ENCODE measurements at places on chromosomes 1 and 21. TPM values are rescaled to one million over a fixed set of nuclear protein-coding genes. Genes with fewer than 3 reads are reported as not detected.
A peak's percentile ranks its signal among the peaks of the same experiment; 100 is the strongest.

The MR1 gene
- polyA plus RNA-seq: 35.3 TPM

The DNAJB4 gene
- polyA plus RNA-seq: 45.7 TPM

The C1orf226 gene
- polyA plus RNA-seq: 0.06 TPM

- no peak for DNase-seq
Observed at GRCh38 chr1:87644033-87644578, 315.4 kb downstream of the LMO4 start.

- no peak for DNase-seq
Observed at GRCh38 chr1:47460456-47460855, 22.6 kb downstream of the FOXD2 start.

The XCL2 gene
- not detected for polyA plus RNA-seq

DNA sequence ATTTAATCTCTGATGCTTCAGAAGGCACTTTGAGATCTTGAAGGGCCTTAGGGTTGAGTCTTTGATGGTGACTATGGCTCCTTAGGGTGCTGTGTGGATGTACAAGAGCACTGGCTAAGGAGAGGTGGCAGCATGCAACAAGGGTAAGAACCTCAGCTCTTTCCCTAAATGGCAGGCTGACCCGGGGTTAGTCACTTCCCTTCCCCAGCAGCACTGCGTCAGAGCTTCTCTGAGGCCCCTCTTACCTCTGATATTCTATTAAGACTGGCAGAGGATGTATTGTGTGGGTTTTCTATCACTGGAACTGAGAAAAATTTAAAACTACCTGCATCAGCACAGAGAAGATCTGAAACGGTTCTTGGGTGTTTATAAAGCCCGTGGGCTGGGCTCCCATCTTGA is 11.8 kb downstream of the C1orf116 start:
- DNase-seq: no peak

GRCh38 chr21:43203591-43203990 is 34.8 kb downstream of the CRYAA start:
- no peak for DNase-seq

The CFHR4 gene
- 0.06 TPM for polyA plus RNA-seq

GRCh38 chr1:10122926-10123325 is 87.4 kb upstream of the KIF1B start:
- DNase-seq: peak; percentile 91

- no peak for DNase-seq
Observed at GRCh38 chr1:243723050-243723449, 127.0 kb downstream of the AKT3 start.

- DNase-seq: peak; percentile 44
Observed at GRCh38 chr1:183080406-183080805, 57.2 kb downstream of the LAMC1 start.

The GNG4 gene
- 0.10 TPM for polyA plus RNA-seq

The MEX3A gene
- polyA plus RNA-seq: 0.96 TPM

The RIMKLA gene
- 0.05 TPM for polyA plus RNA-seq

- DNase-seq: no peak
Observed at GRCh38 chr1:70220517-70221237, 503 bp upstream of the SRSF11 start.

DNA sequence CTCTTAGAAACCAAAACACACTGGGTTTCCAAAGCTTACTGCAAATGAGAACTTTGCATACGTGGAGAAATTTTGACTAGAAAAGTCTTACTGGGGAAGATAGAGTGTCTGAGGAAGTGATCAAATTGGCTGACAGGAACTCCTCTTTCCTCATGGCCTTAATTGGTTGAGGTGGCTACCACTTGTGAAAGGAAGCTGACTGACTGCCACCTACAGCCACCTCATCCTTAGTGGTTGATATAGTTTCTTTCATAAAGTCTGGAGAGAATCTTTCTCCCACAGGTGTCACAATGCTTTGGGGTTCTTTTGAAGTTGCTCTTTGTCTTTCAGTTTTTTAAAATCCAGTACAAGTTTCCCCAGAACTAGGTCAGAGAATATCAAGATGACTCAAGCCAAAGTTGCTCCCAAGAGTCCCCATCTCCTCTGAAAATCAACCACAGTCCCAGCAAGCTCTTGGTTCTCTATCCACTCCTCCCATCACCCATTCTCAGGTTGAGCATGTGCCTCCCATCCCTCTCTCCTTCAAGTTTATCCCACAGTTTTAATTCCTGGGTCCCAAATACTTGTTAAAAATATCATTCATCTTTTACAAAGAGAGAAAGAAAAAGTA is 43.3 kb downstream of the GPR88 start:
- DNase-seq: no peak

The ACTL8 gene
- 0.06 TPM for polyA plus RNA-seq

GRCh38 chr21:39000496-39000895 is 182.8 kb downstream of the PSMG1 start:
- no peak for DNase-seq

DNA sequence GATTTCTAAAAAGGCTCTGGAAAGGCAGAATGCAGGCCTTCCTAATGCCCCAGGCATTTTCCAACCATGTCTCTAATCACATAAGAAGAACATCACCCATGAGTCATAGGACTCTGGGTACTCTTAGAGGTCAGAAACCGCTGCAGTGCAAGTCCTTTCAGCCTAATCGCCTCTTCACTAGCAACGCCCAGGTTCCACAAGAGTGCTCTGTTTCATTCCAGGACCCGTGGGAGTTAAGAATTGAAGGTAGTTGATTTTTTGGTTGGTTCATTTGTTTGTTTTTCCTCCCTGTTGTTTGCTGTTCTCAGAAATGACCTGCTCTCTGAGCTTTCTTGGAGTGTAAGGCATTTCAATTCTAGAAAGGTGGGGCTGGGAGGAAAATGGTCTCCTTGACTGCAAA is 123.2 kb downstream of the NR5A2 start:
- DNase-seq: peak; percentile 65

GRCh38 chr21:30434033-30434631 is 4.1 kb downstream of the KRTAP13-4 start:
- DNase-seq: peak; percentile 0

The AMY1B gene
- polyA plus RNA-seq: not detected

- DNase-seq: peak; percentile 91
Observed at GRCh38 chr1:107572674-107573211, 392.2 kb downstream of the VAV3 start.

The WNT2B gene
- polyA plus RNA-seq: 1.3 TPM

The CACHD1 gene
- 2.9 TPM for polyA plus RNA-seq

GRCh38 chr1:41673378-41673777 is 188.9 kb upstream of the EDN2 start:
- peak; percentile 45 for DNase-seq

GRCh38 chr1:223703668-223704013 is 8.7 kb upstream of the CAPN2 start:
- DNase-seq: no peak

GRCh38 chr1:155104605-155105534 is 22.8 kb upstream of the EFNA1 start:
- DNase-seq: no peak
